ENCODE measurements at places on chromosomes 7 and 10. TPM values are rescaled to one million over a fixed set of nuclear protein-coding genes. Genes with fewer than 3 reads are reported as not detected.

GRCh38 chr7:2654059-2654458 is 22.3 kb downstream of the TTYH3 start:
- H3K4me1 ChIP-seq = no peaks in the 10 kb centered on the region
- H3K27me3 ChIP-seq = no peaks in the 10 kb centered on the region
- H3K36me3 ChIP-seq = no peaks in the 10 kb centered on the region
- H3K27ac ChIP-seq = no peak overlapping the region
- no peak overlapping the region for H3K4me3 ChIP-seq

Gene MBL2
- not detected for total RNA-seq

- no peak for DNase-seq
- no peak overlapping the region for H3K4me3 ChIP-seq
- H3K27me3 ChIP-seq = no peaks in the 10 kb centered on the region
- H3K27ac ChIP-seq = no peak overlapping the region
- no peaks in the 10 kb centered on the region for H3K36me3 ChIP-seq
Measured at GRCh38 chr10:66862687-66863258, 63.1 kb upstream of the LRRTM3 start.

DNA sequence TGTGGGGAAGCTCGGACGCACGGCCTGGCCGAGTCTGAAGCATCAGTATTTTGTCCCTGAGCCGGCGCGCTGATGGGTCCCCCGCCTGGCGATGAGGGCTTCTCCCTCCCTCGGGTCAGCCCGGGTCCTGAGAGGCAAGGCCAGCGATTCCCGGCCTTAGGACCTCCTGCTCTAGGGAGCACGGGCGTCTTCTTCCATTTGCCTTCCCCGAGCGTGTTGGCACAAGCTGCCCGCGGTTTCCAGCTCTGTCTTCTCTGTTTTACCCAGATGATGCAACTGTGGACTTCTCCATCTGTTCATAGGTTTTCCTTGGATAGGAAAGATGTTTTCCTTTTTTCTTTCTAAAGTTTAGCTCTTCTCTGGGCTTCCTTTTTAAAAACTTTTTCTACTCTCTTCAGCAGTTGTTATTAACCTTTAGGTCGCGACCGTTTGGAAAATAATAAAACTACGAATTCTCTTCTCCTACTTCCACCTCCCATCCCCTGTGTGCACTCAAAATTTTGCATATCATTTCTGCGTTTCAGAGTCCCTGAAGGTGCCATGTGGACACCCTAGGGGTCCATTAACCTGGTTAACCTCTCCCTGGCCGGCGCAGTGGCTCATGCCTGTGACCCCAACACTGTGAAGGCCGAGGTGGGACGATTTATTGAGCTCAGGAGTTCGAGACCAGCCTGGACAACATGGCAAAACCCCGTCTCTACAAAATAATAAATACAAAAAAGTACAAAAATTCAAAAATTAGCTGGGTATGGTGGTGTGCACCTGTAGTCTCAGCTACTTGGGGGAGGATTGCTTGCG is 1.4 kb upstream of the SLC25A28 start:
- DNase-seq = no peak
- peak overlapping the region; percentile 62 for H3K4me3 ChIP-seq
- H3K27me3 ChIP-seq = no peaks in the 10 kb centered on the region
- peaks cover 18% of the 10 kb centered on the region for H3K4me1 ChIP-seq
- no peaks in the 10 kb centered on the region for H3K36me3 ChIP-seq

Gene NUTM2E
- total RNA-seq = 0.09 TPM

GRCh38 chr7:27822245-27822644 is 82.3 kb downstream of the TAX1BP1 start:
- H3K27me3 ChIP-seq = no peaks in the 10 kb centered on the region
- DNase-seq = no peak
- H3K4me3 ChIP-seq = no peak overlapping the region
- no peak overlapping the region for H3K27ac ChIP-seq
- no peaks in the 10 kb centered on the region for H3K36me3 ChIP-seq

DNA sequence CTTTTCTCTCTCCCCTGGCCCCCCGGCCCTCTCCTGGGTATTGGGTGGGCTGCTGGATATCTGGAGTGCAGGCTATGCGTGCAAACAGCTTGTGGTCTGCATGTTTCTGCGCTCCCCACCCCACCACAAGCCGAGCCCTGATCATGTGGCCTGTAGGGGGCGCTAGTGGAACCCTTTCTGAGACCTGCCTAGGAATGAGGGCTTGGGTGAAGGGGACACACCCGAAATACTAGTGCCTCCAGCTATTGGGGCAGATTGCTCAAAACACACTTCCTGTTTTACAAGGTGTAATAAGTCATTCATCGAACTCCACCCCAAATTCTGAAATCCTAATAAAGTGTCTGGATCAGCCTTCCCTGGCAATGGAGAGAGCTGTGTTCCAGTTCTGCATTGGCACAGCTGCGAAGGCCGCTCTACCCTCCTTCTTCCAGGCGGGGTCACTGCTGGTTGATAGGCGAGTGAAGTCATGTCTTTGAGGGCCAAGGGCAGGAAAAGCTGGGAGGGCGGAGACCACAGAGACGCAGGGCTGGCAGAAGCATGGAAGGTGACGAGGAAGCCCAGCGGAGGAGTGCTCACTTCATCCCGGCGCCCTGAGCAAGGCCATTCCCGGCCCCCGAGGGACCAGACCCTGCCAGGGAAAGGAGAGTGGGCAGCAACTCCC is 19.8 kb upstream of the PRRT4 start:
- no peak overlapping the region for H3K4me3 ChIP-seq
- H3K27me3 ChIP-seq = no peaks in the 10 kb centered on the region
- peak; percentile 80 for DNase-seq

DNA sequence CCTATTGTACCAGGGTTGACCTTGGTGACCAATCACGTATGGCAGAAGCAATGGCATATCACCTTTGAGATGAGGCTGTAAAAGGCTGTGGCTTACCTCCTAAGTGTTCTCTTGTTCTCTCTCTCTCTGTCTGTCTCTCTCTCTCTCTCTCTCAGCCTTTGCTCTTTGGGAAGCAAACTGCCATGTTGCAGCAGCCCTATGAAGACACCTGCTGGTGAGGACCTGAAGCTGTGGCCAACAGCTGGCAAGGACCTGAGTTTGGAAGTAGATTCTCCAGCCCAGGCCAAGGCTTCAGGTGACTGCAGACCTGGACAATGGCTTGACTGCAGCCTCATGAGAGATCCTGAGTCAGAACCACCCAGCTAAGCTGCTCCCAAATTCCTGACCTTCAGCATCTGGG is 161.4 kb downstream of the GPAM start:
- no peak overlapping the region for H3K27ac ChIP-seq
- no peak for DNase-seq
- H3K4me3 ChIP-seq = no peak overlapping the region
- H3K27me3 ChIP-seq = no peaks in the 10 kb centered on the region

Gene DPP6
- 0.90 TPM for total RNA-seq

DNA sequence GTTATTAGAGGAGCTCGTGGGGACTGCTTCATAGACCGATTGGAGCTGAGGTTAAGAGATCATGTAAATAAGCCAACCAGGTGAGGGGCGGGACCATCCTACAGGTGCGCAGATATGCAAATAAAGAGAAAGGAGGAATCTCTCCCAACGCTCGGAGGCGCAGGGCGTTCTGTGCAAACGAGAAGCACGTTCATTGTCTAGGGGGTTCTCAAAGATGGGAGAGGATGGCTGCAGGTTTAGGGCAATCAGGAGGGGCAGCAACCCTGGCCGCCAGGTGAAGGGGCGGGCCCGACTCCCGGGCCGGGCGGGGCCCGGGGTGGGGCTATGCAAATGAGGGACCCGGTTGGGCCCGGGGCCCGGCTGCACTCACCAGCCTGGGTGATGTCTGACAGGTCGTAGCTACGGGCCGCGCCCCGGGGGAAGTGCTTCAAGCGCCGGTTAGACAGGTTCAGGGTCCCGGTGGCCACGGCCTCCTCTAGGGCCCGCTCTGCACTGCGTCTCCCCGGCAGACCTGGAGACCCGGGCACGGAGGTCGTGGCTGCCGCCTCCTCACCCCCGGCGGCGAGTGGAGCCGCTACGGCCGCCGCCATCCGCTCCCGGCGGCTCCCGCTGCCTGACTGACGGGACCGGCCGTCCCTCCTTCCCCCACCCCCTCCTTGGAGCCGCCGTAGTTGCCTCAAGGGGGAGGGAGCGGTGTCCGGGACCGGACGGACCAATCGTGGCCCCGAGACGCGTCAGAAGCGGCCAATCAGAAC is at the start of gene LRCH4:
Gene LRCH4 (minus strand): TSS at position 619 of the 755 bp plus-strand sequence. CDS start 29 bp downstream, at position 590.
- H3K4me1 ChIP-seq = peaks cover 36% of the 10 kb centered on the region
- no peaks in the 10 kb centered on the region for H3K36me3 ChIP-seq
- peak; percentile 77 for DNase-seq
- peak within 1 kb of the TSS; percentile 90 for H3K27ac ChIP-seq
- peak within 1 kb of the TSS; percentile 75 for H3K4me3 ChIP-seq
- H3K27me3 ChIP-seq = no peaks in the 10 kb centered on the region

GRCh38 chr10:97531401-97531986 is 32.8 kb downstream of the UBTD1 start:
- no peak for DNase-seq
- H3K4me3 ChIP-seq = no peak overlapping the region
- H3K36me3 ChIP-seq = no peaks in the 10 kb centered on the region

DNA sequence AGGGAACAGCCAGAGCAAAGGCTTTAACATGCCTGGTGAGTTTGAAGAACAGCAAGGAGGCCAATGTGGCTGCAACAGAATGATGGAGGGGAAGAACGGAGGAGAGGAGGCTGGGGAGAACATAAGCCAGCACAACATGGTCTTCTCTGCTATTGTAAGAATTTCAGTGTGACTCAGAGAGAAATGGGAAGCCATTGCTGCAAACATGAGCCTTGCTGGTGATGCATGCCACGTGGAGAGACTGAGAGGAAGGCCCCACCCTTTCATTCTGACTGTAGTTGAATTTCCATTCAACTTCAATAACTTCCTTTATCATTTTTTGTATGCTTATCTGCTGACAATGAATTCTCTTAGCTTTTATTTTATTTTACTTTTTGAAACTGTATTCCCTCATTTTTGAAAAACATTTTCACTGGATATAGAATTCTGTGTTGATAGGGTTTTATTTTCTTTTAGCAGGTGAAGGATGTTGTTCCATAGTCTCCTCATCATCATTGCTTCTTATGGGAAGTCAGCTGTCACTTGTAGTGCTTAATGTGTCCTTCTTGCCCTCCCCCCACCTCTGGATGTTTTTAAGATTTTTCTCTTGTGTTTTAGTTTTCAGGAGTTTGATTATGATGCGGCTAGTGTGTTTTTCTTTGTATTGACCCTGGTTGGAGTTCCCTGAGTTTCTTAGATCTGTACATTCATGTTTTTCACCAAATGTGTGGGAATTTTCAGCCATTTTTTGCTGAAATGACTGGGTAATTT is 46.4 kb upstream of the LEP start:
- no peak overlapping the region for H3K4me3 ChIP-seq
- H3K27ac ChIP-seq = no peak overlapping the region
- no peaks in the 10 kb centered on the region for H3K4me1 ChIP-seq
- H3K36me3 ChIP-seq = no peaks in the 10 kb centered on the region
- peaks cover 19% of the 10 kb centered on the region for H3K27me3 ChIP-seq
- no peak for DNase-seq

Gene GRIFIN
- total RNA-seq = not detected

GRCh38 chr7:101116898-101117297 is 10.0 kb upstream of the SERPINE1 start:
- H3K36me3 ChIP-seq = no peaks in the 10 kb centered on the region
- H3K27ac ChIP-seq = no peak overlapping the region
- no peaks in the 10 kb centered on the region for H3K27me3 ChIP-seq
- DNase-seq = no peak

Gene NPFFR1
- not detected for total RNA-seq

- H3K27me3 ChIP-seq = no peaks in the 10 kb centered on the region
- H3K27ac ChIP-seq = no peak overlapping the region
- DNase-seq = peak; percentile 23
- H3K36me3 ChIP-seq = no peaks in the 10 kb centered on the region
- peaks cover 8% of the 10 kb centered on the region for H3K4me1 ChIP-seq
Measured at GRCh38 chr10:58833771-58834561, 321.3 kb downstream of the BICC1 start.

GRCh38 chr10:75513292-75513885 is 82.0 kb downstream of the LRMDA start:
- no peak for DNase-seq
- H3K4me3 ChIP-seq = no peak overlapping the region
- no peaks in the 10 kb centered on the region for H3K4me1 ChIP-seq
- no peaks in the 10 kb centered on the region for H3K27me3 ChIP-seq
- H3K27ac ChIP-seq = no peak overlapping the region

- H3K4me3 ChIP-seq = no peak overlapping the region
- no peaks in the 10 kb centered on the region for H3K27me3 ChIP-seq
- H3K4me1 ChIP-seq = no peaks in the 10 kb centered on the region
- no peaks in the 10 kb centered on the region for H3K36me3 ChIP-seq
- DNase-seq = no peak
Measured at GRCh38 chr7:110454713-110455112, 636.2 kb upstream of the LRRN3 start.

DNA sequence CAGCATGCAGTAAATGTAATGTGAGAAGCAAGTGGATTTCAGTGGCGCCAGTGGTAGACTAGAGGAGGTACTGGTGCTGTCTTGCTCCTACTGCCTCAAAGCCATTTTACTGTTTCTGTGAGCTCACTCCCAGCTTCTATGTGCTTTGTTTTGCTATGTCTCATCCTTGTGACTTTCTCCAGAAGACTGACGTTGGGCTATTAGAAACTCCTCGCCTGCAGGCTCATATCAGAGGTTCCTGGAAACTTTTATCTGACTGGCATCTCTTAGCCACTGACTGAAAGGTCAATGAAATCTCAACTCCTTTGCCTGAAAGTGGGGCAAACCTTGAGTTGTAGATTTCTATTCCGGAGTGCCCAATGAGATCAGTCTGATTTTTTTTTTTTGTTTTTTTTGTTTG is 66.4 kb upstream of the SORCS1 start:
- H3K4me3 ChIP-seq = no peak overlapping the region
- no peaks in the 10 kb centered on the region for H3K4me1 ChIP-seq
- no peak overlapping the region for H3K27ac ChIP-seq
- no peaks in the 10 kb centered on the region for H3K36me3 ChIP-seq
- no peak for DNase-seq
- H3K27me3 ChIP-seq = no peaks in the 10 kb centered on the region

DNA sequence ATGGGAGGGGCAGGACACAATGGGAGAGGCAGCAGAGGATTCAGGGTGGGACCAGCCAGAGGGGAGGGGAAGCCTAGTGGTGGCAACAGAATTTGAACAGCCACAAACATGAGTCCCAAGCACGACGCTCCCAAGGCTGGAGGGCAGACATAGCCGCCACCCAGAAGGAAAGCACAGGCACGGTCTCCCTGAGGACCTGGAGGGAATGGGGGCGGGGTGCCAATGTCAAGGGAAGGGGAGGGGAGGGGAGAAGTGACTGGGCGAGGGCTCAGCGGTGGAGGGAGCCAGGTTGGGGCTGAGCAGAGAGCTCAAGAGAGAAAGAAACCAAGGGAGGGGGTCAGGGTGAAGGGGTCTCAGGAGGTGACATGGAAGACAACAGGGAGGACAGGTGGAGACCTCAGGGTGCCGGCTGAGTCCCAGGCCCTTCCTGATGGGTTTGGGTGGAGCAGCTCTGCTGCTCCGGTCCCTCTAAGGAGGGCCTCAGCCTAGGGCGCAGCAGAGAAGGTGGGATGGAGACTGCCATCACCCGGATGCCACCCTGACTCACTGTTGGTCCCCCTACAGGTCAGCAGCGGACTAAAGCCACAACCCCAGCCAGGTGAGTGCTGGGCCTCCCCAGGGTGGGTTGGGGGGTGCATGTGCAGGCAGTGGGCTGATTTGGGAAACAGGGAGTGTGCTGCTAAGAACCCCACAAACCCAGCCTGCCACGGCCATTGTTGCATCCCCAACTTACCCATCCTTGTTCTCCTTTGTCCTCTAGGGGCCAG is 24.2 kb downstream of the PILRA start:
- no peaks in the 10 kb centered on the region for H3K27me3 ChIP-seq
- DNase-seq = no peak
- peaks cover 13% of the 10 kb centered on the region for H3K4me1 ChIP-seq
- H3K4me3 ChIP-seq = no peak overlapping the region
- no peaks in the 10 kb centered on the region for H3K36me3 ChIP-seq
- H3K27ac ChIP-seq = no peak overlapping the region

Gene SHH
- total RNA-seq = 0.03 TPM
